Activated naive CD4-positive, alpha-beta T cell (primary cell): ENCODE measurements at places on chromosomes 12 and 14.

DNA sequence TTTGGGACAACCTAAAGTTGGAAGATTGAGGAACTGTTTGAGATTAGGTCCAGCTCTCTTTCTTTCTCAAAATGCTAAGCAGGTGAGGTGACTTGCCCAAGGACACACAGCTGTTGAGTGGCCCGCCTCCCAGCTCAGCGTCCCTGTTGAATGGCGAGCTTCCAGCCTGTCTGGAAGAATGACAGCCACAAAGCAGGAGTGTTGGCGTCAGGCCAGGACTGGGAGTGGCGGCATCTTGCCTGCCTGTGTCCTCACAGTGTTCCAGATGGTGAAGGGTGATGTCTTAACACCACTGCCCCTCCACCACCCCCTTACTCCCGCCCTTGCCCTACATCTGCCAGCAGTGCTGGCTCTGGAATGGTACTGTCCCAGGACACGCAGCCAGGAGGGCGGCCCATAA, 4.4 kb upstream of the CEBPE start:
- DNase-seq, result no peak

- no peak for DNase-seq
These were observed 109.0 kb upstream of the RPH3A start for GRCh38 chr12:112682586-112682985.

- no peak for DNase-seq
These were observed 47.2 kb downstream of the DRAM1 start for GRCh38 chr12:101924618-101925017.

DNA sequence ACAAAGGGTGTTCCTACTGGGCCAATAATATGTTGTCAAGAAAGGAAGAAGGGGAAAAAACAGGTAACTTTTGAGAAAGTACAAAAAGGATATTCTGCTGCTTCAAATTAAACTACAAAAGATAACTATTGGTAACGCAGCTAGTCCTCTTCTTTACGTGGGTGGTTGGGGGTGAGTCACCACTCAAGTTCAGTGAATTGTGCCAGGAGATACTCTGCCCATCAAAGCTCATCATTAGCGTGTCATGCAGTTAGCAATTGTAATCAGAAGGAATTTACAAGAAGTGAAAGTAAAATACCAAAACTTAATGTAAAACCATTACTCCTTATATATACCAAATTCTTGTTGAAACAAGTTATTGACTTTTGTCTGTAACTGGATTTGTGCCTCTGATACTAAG, 342.0 kb downstream of the NPAS3 start:
- DNase-seq, result no peak

DNA sequence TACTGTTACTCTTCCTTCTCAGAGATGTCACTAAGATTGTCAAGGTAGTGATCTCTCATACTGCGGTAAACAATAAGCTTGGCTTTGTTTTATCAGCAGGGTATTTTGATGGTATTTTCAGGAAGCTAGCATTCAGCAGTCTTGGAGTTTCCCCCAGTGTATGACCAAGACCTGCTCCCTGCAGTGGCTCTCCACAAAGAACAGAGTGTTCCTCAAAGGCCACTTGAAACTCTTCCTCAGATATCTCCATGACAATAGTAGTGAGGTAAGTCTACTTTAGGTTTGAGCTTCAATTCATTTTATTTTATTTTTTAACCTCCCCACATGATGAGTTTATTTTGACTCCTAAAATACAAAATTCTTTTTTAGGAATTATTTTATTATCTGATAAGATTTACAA, 74.0 kb upstream of the G2E3 start:
- no peak for DNase-seq

- no peak for DNase-seq
These were observed 69.9 kb upstream of the CNTN1 start for GRCh38 chr12:40622246-40622838.

DNA sequence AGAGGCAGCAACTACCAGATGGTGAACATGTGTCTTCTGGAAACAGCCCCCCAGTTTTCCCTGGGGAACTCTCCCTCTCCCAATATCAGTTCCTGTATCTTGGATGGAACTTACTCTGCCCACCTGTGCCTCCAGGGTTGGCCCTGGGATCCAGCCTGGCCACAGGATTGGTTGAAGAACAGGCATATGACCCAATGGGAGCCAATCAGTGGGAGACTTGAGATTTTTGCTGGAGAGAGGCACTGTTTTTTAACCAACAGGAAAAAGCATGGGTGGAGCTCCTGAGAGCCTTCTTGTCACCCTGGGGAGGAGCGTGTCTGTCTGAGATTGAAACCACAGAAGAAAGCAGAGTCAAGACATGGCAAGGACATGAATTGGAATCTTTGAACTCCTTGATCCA, 33.6 kb upstream of the COX6A1 start:
- no peak for DNase-seq

DNA sequence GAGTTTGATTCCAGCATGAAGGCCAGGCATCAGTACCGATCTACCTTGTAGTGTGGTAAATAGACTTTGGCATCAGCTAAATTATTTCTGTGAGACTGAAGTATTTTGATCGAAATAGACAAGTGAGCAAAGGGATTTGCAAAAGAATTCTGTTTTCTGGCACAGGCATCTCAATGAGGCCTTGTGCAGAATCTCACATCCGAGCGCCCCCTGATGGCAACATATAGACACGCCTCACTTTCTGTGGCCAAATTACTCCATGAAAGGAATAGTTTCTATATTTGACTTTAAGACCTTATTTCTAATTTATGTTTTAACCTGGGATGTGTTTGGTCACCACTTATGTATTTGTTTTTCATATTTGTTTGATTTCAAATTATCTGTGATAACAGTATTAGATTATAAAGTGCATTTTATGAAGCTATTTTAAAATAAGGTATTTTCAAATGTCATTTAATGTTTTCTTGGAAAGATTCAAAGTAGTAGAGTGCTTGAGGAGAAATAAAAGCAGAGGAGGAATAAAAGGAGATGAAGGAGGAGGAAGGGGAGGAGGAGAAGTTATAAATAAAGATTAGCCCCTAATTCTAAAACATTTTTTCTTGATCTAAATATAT, 731.9 kb downstream of the NRXN3 start:
- no peak for DNase-seq

DNA sequence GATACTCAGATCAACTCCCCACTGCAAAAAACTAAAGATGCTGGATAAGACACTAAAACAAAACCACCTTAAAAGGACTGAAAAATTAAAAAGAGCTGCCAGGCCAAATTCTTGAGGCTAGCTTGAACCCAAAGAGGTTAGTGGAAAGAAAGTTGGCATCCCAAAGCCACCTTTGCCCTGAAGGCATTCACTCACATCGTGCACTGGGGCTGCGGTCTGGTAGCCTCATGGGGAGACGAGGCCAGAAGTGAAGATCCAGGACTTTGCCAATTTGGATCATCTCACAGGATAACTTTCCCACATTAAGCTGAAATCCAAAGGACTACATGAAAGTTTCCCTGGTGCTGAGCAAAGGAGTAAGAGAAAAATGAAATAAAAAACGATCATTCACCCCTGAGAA, 63.9 kb downstream of the EFCAB11 start:
- no peak for DNase-seq
